IPS-NIHi11 (cell line): ENCODE measurements at places on chromosomes 6 and 20.

DNA sequence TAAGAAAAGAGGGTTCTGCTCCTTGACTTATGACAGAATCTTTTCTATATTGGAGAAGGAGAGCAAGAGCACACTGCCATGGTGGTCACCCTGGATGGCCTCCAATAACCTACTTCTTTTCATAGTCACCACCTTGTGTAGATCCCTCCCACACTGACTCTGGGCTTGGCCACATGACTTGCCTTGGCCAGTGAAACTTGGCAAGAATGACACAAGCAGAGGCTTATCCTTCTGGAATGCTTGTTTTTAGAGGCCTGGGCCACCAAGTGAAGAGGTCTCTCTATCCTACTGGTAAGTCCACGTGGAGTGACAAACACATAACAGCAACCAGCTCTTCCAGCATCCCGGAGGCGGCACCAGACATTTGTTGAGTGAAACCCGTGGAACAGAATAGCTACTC, 349.4 kb upstream of the JARID2 start:
- no peak for DNase-seq

GRCh38 chr6:53692172-53692571, 26.6 kb upstream of the KLHL31 start:
- DNase-seq, result no peak

DNA sequence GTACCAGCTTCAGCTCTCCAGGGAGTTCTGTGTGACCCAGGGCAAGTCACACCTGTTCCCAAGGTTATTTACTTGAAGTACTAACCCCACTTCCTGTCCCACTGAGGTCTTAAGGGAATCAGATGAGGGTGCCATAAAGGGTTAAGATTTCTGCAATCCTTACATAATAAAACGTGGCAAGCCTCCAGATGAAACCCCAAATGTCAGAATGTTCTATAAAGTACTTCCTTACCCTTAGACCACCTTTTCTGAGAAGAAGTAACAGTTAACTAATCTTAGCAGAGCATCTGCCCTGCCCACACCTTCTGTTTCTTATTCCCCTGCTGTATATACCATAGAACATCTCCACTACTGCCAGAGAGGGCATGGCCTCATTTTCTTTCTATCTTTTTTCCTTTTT, 6.0 kb upstream of the AVP start:
- no peak for DNase-seq

GRCh38 chr20:24060851-24061590, 72.4 kb upstream of the GGTLC1 start:
- DNase-seq, result peak; percentile 29

DNA sequence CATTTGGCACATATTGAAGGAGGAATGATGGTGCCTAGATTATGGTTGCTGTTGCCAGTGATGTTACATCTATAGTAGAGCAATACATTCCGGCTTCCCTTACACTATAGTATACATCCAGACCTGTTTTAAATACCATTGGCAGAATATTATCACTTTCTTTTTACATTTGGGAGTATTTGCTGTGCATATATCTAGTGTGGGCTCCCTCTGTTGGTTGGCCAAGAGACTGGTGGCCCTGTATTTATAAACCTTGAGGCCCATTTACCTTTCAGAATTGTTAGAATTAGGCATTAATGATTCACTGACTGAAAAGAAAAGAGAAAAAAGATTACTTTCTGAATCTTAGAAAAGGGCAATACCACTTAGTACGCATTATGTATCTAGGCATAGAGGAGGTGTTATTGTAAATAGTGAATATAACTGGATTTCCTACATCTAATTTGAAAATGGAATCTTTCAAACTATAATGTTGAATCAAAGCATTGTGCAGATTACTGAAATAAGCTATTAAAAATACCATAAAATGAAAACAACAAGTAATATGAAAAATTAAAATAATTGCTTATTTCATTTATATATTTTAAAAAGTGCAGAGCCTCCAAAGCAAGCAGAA, 628.8 kb upstream of the MAN1A1 start:
- DNase-seq, result peak; percentile 7

GRCh38 chr20:23079016-23079351, 7.1 kb downstream of the CD93 start:
- DNase-seq, result peak; percentile 58

- DNase-seq, result no peak
Observed at GRCh38 chr6:166852451-166852975, 103.8 kb downstream of the RNASET2 start.

DNA sequence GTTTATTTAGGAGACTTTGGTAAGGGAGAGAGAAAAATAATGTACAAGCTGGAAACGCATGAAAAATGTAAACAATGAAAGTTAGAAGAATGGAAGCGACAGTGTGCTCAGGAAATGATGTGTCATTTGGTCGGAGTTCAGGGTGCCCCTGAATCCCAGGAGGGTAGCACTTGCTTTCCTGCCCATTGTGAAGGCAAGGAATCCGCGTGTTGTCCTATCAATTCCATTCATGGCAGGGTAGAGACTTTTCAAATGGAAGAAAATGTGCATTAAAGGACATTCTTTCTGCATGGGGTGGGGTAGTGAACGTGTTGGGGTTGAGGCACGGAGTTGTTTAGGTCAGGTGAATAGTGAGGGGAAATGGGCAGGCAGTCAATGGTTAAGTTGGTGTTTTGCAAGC, 33.7 kb downstream of the GCNT2 start:
- peak; percentile 33 for DNase-seq

GRCh38 chr6:130749402-130749801, 77.8 kb upstream of the SMLR1 start:
- DNase-seq, result no peak

- no peak for DNase-seq
Observed at GRCh38 chr6:41573985-41574384, 27.8 kb downstream of the FOXP4 start.

DNA sequence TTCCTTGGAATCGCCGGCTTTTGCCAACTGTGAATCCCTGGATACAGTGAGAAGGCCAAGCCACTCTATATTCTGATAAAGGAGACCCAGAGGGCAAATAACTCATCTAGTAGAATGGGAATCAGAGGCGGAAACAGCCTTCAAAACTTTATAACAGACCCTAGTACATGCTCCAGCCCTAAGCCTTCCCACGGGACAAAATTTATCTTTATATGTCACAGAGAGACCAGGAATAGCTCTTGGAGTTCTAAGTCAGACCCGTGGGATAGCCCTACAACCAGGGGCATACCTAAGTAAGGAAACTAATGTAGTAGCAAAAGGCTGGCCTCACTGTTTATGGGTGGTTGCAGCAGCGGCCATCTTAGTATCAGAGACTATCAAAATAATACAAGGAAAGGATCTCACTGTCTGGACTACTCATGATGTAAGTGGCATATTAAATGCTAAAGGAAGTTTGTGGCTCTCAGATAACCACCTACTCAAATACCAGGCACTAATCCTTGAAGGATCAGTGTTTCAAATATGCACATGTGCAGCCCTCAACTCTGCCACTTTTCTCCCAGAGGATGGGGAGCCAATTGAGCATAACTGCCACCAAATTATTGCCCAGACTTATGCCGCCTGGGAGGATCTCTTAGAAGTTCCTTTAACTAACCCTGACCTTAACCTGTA, 29.5 kb downstream of the CEP85L start:
- DNase-seq, result no peak

GRCh38 chr20:21323640-21324039, 20.5 kb downstream of the XRN2 start:
- no peak for DNase-seq

DNA sequence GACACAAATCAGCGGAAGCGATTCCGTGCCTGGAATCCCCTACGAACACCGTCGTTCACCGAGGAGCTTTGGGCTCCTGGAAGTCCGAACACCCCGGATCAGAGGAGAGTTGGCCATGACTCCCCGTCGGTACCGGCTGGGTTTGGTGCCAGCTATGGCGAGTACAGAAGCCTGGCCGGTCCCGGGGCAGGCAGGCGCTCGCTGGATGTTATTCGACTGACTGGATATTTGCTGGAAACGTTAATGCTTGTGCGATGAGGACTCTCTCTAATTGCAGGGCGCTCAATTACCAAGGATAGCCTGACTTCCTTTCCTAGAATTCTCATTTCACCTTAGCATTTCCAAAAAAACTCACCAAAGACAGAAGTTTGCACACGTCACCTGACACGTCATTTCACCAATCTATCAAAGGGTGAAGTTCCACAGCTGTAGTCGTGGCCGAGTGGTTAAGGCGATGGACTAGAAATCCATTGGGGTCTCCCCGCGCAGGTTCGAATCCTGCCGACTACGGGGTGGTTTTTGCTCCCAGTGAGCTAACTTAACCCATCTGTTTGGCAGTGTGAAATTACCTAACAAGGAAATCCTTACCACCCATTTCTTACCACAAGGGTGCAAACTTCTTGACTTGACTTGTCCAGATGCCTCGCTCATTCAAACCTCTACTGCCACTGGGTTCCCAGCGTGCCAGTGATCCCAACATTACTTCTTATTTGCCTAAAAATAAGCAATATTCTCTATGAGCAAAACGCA, 22.7 kb upstream of the ZNF184 start:
- DNase-seq, result peak; percentile 52

DNA sequence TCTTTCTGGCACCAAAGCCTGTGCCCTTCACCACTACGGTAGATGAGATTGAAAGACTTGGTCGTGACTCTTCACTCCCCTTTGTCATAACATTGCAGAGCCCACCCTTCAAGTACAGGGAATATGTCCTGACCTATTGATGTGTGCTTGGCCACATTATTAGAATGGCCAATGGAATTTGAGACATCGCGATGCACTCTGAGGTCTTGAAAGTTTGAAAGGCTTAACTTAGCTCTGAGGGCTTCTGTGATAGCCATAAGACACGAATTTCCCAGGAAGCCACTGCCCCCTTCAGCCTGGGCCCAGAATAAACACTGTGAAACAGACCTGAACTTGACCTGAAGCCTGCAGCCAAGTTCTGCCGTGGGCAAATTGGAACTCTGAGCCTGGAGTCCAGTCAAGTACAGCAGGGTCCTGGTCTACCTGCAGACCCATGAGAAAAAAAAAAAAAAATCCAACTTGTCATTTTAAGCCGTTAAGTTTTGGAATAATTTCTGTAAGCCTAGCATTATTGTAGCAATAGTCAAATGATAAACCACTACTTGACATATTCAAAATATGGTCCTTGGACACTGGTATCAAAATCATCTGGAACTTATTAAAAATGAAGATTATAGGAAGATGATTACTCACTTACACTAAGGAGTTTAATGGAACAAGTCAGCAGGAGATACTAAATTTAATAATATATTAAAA, 36.9 kb upstream of the TRAF3IP2 start:
- DNase-seq, result peak; percentile 68

GRCh38 chr20:42706759-42707158, 482.9 kb downstream of the PTPRT start:
- no peak for DNase-seq

GRCh38 chr6:149334682-149335160, 17.2 kb downstream of the TAB2 start:
- DNase-seq, result peak; percentile 16

- no peak for DNase-seq
Observed at GRCh38 chr20:35285806-35286076, 1.2 kb upstream of the EIF6 start.

- no peak for DNase-seq
Observed at GRCh38 chr6:34549026-34549803, 6.9 kb downstream of the SPDEF start.

DNA sequence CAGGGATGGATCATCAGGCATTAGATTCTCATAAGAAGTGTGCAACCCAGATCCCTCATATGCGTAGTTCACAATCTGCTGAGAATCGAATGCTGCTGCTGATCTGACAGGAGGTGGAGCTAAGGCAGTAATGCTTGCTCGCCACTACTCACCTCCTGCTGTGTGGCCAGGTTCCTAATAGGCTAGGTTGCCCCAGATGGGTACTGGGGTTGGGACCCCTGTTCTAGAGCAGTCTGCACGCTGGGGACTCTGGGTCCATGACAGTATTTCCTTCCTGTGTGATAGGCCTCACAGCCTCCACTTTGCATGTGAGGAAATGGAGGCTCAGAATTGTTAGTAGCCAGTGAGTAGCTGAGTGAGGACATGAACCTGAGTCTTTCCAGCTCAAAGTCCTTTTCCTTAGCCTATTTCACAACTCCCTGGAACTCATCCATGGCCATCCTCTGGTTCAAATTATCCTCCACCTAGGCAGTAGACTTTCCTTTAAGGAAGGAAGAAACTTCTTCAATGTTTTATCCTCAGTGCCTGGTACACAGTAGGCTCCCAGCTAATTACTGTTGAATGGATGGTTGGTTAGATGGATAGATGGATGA, 117.2 kb downstream of the SYCP2 start:
- DNase-seq, result no peak

DNA sequence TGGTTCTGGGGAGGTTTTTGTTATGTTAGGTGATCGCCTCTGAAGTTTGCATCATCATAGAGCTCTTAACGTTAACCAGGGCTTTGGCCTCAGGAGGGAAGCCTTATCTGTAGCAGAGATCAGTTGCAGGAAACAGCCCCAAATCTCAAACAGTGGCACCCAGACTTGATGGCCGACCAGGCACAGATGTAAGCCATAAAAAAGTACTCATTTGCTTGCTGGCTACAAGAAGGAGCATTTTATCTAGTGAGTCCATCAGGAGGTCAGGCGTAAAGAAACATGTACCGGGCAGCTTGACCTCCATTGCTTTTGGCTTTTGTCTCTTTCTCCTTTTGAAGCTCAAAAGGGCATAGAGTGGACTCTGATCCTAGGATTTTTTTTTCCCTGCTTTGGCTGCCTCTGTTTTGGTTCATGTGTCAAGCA, 122.3 kb downstream of the CCDC170 start:
- DNase-seq, result no peak

- no peak for DNase-seq
Observed at GRCh38 chr6:11738661-11739375, 39.8 kb downstream of the ADTRP start.

DNA sequence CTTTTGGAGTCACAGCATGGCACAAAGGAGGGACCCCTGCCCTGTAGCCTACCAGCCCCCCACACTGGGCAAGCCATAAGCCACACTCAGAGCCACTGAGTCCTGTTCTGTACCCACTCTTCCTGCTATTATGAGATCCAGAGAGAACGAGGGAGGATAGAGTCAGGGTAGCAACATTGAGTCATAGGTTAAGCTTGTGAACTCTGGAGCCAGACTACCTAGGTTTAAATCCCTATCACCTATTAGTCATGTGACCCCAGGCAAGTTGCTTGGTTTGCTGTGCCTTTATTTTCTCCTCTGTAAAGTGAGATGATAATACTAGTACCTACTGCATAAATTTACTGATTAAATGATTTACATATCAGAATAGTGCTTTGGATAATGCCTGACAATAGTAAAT, 540 bp downstream of the CNBD2 start:
- DNase-seq, result no peak

GRCh38 chr6:100724696-100725095, 156.4 kb downstream of the ASCC3 start:
- DNase-seq, result no peak

DNA sequence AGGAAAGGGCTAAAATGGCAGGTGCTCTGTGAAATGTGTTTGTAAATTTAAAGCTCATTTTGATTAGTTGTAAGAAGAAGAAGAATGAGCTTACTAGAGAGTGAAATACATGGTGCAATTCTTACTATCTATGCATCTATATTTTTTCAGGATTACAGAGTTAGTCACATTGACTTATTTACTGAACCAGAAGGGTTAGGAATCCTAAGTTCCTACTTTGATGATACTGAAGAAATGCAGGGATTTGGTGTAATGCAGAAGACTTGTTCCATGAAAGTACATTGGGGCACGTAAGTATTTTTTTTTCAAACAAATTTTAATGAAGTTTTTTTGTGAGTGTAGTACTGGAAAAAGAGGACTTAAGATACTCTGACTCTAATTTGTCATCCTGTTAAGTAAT, 99.3 kb downstream of the RTN4IP1 start:
- DNase-seq, result no peak
